GM10248 (cell line): ENCODE measurements at places on chromosomes 4 and X.

- no peak for DNase-seq
Measured at GRCh38 chrX:135384161-135384836, 37.4 kb upstream of the SMIM10L2A start.

DNA sequence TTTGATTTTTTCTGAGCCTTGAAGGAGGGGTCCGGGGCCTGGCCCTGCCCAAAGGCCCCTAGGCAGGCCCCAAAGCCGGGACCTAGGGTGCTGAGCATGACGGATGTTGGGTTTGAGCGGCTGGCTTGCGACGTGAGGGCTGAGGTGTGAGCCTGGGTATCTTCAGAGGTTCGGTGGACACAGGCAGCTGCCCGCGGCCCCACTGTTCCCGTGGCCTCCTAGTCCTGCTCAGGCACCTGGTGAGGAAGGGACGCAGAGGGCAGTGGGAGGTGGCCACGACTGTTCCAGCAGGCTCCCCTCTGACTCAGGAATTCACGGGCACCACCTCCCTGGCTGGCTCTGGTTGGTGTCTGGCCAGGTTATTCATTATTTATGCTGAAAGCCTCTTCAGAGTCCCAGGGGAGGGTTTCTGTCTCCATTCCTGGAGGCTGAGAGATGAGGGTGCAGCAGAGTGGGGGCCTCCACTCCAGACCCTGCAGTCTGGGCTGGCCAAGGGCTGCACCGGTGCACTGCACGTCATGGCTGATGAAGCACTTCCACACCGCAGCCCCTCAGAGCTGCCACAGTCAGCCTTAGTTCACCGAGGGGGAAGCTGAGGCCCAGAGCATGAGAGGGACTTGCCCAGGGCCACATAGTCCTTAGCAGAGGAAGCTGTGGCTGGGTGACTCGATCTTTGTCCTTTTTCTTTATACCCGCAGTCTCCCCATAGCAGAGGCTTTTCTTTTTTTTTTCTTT, 2.2 kb downstream of the MSANTD1 start:
- DNase-seq: no peak

GRCh38 chr4:81903212-81903611, 431.5 kb upstream of the RASGEF1B start:
- no peak for DNase-seq

GRCh38 chr4:20700007-20700761, at the start of gene PACRGL:
TSS of gene PACRGL (plus strand) at chr4:20700458. CDS start at chr4:20704482, 4,024 bp downstream.
- peak; percentile 92 for DNase-seq

DNA sequence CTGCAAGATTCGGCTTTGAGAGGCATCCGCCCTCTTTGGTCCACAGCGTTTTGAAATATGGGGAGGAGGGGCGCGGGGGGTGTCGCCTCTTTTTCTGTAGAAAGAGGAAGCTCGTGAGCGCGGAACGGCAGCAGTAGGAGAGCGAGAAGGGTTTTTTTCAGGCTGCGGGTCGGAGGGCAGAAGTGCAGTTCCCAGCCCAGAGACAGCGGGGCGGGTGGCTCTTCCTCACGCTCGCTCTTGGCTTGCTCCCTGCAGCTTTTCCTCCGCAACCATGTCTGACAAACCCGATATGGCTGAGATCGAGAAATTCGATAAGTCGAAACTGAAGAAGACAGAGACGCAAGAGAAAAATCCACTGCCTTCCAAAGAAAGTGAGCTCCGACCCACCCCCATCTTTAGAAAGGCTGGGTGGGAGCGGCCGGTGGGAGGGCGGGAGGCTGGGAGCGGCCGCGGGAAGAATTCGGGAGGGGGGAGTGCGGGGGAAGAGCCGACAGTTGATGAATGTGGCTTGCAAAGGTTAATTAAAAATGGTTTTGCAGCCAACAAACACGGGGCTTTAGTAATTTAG, 1.2 kb downstream of the TMSB4X start:
- peak; percentile 24 for DNase-seq

- no peak for DNase-seq
Measured at GRCh38 chr4:182278729-182279128, 35.5 kb downstream of the TENM3 start.

DNA sequence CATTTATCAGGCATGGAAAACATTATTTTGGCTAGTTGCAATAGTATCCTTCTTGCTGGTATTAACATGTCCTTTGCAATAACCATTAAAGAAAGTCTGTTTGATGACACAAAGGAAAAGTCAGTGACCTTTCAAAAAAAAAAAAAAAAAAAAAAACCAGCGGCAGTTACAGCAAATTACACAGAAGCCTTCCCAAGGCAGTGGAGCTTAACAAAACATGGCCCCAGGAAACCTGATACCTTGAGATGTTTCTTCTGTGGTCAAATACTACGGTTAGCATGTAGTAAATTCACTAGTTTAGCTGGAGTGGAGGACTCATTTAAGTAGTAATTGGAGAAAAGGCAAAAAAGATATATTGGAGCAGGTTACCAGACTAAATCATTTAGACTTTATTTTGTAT, 359.1 kb downstream of the DACH2 start:
- no peak for DNase-seq

- no peak for DNase-seq
Measured at GRCh38 chr4:154456240-154456639, 35.4 kb downstream of the DCHS2 start.

DNA sequence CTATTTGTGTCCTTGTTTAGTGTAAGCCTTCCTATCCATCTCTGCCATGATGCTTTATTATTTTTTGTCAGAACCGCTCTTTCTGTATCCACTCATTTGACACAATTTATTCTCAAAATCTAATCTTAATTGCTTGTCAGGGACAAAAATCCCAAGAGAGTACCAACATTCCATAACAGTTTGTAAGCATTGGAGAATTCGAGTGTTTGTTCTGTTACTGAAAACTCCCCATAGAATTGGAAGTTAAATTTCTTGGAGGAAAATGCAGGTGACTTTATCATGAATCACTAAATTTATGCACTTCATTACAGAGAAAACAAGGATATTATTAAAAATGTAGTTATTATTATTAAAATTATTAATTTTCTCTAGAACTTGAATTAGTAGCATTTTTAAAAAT, 1986.1 kb downstream of the ARAP2 start:
- DNase-seq: no peak

GRCh38 chr4:183503497-183504063, 1.3 kb upstream of the ING2 start:
- DNase-seq: peak; percentile 14

DNA sequence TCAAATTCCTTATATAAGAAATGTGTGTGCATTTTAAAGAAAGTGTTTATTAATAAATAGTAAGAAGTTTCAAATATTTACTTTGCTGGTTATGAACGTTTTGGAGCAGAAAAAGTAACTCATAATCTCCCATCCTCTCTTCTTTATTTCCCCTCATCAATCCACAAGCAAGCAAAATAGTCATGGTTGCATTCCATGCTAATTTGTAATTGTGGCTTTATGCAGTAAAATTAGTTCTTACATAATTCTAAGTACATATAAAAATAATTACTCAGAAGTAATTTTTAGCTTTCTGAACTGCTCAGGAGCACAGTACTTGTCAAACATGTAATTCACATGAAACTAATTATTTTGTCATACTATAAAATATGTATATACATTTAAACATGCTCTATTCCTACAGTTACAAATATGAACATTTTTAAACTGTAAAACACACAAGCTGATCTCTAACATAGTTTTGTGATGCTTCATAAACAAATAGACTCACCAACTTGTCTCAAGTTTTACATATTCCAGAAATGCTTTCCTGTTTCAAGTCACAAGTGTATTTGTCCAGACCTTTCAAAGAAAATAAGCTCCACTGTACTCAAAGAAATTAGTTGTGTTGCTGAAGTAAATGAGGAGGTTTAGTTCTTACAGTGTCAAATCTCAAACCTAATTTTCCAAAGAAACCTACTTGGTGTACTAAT, 218.9 kb downstream of the PABPC4L start:
- no peak for DNase-seq

DNA sequence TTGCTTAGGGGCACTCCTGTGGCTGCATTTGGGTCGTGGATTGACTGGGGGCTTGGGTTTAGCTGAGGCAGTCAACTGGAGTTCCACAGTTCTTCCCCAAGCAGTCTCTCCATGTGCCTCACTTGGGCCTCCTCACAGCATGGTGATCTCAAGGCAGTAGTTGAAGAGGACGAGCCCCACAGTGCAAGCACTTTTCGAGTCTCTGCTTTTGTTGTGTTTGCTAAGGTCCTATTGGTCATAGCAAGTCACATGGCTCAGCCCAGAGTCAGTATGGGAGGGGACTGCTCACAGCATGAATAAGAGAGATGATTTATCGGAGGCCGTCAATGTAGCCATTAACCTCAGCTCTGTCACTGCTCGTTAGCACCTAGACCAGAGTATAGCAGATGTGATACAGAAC, 29.7 kb downstream of the BMX start:
- DNase-seq: no peak
